ENCODE measurements at places on chromosomes 11 and 22.

- no peak for DNase-seq
These were observed 3.8 kb upstream of the LRRC74B start for GRCh38 chr22:21041937-21042336.

GRCh38 chr11:122706291-122707088 is 51.0 kb downstream of the UBASH3B start:
- DNase-seq, result no peak

GRCh38 chr22:39353346-39353745 is 3.6 kb downstream of the SYNGR1 start:
- DNase-seq, result no peak

DNA sequence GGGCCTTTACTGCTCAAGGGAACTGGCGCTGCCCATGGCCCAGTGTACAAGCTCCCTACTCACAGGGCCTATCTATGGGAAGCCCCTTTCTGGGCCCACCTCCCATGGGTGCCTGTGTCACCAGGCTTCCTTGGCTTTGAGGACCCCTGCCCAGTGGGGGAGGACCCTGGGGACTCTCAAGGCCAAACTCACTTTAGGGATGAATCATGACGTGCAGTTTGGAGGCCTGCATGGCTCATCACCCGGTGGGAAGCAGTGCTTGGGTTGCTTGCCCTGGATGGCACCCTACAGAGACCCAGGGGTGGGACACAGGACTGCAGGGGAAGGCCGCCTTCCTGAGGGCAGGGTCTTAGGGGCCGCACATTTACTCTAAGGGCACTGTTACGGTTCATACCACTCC is 16.5 kb downstream of the KCTD21 start:
- DNase-seq, result no peak

DNA sequence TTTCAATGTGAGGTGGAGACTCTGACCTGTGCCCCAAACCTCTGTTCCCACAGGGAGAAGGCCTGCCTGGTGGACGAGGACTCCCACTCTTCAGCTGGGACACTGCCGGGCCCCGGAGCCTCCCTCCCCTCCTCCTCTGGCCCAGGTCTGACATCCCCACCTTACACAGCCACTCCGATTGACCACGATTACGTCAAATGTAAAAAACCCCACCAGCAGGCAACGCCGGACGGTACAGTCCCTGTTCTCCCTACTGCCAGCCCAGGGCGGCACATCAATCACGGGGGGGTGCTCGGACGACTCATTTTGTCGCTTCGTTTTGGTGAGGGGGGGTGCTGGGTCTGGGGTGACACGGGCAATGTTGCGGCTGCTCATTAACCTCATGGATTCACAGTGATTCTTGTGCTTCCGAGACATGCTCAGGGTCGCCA is 83.3 kb upstream of the SUSD2 start:
- DNase-seq, result no peak

GRCh38 chr22:45999379-45999971 is 22.5 kb upstream of the WNT7B start:
- DNase-seq, result no peak

GRCh38 chr22:17698948-17699347 is 60.4 kb downstream of the BCL2L13 start:
- DNase-seq, result no peak

DNA sequence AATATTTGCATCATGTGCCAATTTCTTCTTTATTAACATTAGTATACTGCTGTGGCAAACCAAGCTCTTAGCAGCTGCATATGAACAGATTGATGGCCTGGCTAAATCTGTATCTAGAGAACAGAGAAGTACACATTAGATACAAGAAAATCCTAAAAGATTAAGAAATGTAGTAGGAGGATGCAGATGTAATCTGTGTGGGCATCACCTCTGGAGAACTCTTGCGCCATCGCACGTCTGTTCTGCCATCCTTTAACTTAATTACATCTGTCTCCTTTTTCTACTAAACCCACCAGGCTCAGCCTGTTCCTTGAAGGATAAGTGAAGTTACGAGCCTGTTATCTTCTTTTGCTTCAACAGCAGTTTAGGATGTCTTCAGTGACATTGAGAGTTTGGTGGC is 196.4 kb upstream of the PITPNB start:
- no peak for DNase-seq

- DNase-seq, result no peak
These were observed 354.3 kb downstream of the MN1 start for GRCh38 chr22:27447289-27447688.

DNA sequence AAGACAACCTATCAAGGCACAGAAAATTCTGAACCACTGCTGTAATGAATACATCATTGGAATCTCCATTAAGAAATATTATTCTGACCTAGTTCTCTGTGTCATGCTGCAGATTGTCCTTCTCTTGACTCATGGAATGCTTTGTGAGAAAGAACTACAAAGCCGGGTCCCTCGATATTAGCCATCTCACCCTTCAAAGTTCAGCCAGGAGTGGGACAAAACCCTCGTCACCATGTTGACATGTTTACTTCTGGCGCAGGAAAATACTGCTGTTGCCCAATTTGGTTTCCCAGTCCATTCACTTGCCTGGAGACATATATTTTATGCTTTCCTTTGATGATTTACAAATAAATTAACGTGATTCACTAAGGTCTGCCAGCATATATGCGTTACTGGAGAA is 10.9 kb upstream of the WT1 start:
- DNase-seq, result no peak

DNA sequence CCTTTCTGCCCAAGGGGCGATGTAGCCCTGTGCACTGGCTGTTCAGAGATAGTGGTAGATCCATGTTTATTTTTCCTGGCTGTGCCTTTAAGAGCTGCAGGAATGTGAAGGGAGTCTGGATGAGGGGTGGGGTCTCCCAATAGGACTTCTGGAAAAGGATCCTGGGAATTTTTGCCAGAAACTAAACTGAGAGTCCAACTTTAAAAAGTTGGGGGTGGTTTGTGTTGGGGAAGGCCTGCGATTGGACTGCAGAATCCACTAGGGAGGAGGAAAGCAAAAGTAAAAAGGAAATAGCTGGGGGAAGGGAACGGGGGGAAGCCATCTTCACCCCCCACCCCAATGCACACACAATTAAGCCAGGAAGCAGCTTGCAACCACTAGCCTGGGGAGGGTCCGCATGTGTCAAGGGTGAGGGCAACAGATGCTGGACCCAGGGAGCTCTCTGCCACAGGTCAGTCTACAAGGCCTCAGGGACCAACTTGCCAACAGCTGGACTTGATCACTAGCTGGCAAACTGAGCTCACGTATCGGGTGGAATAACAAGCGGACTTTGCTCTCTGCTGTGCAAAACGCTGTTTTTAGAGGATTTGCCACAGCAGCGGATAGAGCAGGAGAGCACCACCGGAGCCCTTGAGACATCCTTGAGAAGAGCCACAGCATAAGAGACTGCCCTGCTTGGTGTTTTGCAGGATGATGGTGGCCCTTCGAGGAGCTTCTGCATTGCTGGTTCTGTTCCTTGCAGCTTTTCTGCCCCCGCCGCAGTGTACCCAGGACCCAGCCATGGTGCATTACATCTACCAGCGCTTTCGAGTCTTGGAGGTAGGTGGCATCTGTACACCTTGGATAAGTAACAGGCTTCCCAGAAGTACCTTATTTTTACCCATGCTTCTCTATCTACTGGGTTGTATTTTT is at the start of gene OLFML1:
TSS of gene OLFML1 (plus strand) at position 321 of the 912 bp plus-strand sequence. CDS start at position 691, 370 bp downstream.
- DNase-seq, result no peak
